GM23248 (cell line): ENCODE measurements at places on chromosomes 16 and 17. TPM values are rescaled to one million over a fixed set of nuclear protein-coding genes. Genes with fewer than 3 reads are reported as not detected.
A peak's percentile ranks its signal among the peaks of the same experiment; 100 is the strongest.

The CMTM2 gene
- total RNA-seq: not detected in 2 replicates

GRCh38 chr16:88343271-88343791 lies 39.4 kb upstream of the ZNF469 start:
- DNase-seq: no peak

DNA sequence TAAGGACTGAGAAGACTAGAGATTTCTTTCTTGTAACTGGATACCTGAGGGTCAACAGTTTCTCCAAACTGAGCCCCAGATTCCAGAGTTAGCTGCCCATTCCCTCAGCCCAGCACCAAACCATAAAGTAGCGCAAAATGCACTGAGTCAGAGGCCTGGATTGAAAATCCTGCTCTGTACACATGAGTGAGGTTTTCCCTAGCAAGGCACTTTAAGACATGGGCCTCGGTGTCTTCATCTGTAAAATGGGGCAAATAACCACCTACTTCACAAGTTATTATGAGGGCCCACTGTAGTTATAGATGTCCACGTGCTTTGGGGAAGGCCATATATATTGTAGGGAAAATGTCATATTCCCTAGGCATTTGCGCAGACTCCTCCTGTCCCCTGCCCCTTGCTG lies 10.3 kb upstream of the DLX4 start:
- DNase-seq: no peak

GRCh38 chr17:1947743-1948516 lies 77.2 kb downstream of the RTN4RL1 start:
- no peak for DNase-seq

The TBX4 gene
- total RNA-seq: not detected in 2 replicates

DNA sequence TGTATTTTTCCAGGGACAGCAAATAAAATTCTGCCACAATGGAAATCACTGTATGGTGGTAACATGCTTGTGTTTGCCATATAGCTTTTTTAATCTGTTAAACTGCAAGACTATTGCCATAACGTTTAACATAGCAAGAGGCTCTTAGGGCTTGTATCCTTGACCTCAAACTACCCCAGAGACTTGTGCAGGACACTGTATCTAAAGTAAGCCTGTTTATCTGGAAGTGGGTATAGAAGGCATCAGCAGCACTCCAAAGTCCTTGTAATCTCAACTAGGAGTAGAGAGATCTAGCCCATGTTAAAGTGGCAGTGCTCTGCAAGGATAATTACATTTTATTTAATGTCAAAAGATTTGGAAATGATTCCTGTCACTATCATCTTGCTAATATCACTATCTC lies 1424.1 kb downstream of the CDH11 start:
- no peak for DNase-seq

DNA sequence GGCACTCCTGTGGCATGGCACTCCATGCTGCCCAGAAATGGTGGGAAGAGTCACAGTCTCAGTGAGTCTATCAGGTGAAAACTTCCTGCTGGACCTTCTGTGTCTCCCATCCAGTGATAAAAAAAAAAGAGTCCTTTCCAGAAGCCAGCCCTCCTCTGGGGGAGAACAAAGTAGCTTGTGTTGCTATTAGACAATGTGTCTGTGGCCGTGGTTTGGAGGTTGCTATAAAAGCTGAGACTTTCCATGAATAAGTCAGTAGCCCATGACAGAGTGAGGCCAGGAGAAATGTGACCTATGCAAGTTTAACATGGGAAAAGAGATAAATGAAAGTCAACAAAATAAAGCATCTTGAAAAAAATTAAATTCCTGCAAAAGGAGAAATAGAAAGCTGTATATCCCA lies 250.7 kb upstream of the MON1B start:
- no peak for DNase-seq

- DNase-seq: no peak
Measured at GRCh38 chr17:63809970-63810369, 17.3 kb upstream of the PSMC5 start.

The GNG13 gene
- total RNA-seq: not detected in 2 replicates

The SCARF1 gene
- 0.25 TPM in 1 of 2 replicates, not detected in the other for total RNA-seq

GRCh38 chr17:27552276-27552732 lies 78.7 kb upstream of the LGALS9 start:
- peak; percentile 79 for DNase-seq

The EZH1 gene
- total RNA-seq: 22.4 and 22.5 TPM in 2 replicates

- DNase-seq: no peak
Measured at GRCh38 chr16:30186444-30186781, 3.0 kb downstream of the CORO1A start.

- DNase-seq: peak; percentile 18
Measured at GRCh38 chr16:57937861-57938260, 33.1 kb downstream of the CNGB1 start.

DNA sequence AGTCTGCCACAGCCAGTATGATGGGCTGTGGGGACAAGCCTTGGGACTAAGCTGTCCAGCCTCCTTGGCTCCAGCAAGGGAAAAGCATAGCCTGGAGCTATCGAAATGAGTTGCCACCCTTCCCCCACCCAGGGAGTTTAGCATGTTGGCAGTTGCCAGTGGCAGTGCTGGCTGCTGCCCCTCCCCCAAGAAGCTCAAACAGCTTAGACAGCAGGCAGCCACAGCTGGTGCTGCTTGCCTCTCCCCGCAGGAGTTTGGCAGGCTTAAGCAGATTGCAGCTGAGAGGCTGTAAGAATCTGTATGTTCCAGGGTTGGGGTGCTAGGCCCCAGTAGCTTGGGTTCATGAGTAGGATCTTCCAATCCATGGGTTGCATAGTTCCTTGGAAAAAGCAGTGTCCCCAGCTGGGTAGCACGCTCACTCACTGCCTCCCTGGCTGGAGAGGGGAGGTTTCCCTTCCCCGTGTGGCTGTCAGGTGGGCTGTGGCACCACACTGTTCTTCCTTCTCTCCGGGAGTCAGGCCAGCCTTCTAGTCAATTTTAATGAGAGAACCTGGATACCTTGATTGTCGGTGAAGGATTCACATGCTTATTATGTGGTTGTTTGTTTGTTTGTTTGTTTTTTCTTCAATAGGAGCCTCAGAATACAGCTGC lies 506.1 kb downstream of the CDH11 start:
- peak; percentile 17 for DNase-seq
